ENCODE measurements at places on chromosomes 7 and 10. TPM values are rescaled to one million over a fixed set of nuclear protein-coding genes. Genes with fewer than 3 reads are reported as not detected.

- DNase-seq = no peak
These were observed 290.1 kb upstream of the ZMIZ1 start for GRCh38 chr10:78778444-78779338.

GRCh38 chr10:132300582-132300981 lies 7.2 kb downstream of the STK32C start:
- no peak for DNase-seq

The ALKBH4 gene
- total RNA-seq = 7.1 TPM

DNA sequence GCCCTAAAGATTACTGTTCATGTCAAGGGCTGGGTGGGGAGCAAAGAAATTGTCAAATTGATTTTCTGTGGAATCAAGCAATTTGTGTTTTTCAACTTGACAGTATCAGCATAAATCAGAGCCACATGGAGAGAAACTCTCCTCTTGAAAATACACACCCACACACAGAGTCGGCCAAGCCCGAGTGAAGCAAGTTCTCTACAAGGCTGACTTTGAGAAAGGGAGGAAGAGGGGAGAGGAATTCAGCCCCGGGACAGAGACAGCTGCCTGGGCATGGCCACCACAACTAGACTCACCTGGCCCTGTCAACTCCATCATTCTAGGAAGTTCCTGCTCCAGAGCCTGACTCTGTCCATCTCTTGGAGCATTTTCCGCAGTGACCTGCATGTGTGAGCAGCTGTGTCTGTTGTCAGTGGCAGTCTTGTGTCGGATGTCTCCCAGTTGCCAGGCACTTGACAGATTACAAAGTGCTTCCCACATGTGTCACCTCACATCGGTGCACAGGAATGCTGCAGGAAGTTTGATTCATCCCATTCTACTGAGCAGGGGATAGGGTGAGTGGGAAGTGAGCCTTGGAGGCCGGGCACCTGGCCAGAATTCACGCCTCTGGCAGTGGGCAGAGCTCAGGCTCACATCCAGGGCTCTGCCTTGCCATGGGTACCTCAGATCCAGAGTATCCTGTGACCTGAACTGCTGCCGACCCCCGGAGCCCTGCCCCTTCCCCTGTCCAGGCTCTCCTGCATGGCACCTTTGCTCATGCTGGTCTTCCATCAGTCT lies 37.9 kb downstream of the ADAM12 start:
- DNase-seq = no peak

GRCh38 chr10:24150853-24151252 lies 58.1 kb upstream of the KIAA1217 start:
- DNase-seq = no peak

- no peak for DNase-seq
These were observed 655.0 kb upstream of the ADARB2 start for GRCh38 chr10:2392145-2392812.

DNA sequence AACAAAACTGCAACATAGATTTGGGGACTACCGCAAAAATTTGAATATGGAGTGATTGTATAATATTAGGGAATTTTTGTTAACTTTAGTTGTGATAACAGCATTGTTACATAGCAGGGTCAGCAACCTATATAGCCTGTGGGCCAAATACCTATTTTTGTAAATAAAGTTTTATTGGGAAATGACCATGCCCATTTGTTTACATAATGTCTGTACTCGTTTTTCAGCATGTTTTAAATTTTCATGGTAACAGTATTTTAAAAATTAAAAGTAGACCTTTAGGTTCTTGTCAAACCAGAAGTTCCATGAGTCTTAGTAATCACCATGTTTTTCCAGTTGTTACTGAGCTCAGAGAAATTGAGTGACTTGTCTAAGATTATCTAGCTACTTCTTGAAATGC lies 4.7 kb downstream of the BCAP29 start:
- no peak for DNase-seq

DNA sequence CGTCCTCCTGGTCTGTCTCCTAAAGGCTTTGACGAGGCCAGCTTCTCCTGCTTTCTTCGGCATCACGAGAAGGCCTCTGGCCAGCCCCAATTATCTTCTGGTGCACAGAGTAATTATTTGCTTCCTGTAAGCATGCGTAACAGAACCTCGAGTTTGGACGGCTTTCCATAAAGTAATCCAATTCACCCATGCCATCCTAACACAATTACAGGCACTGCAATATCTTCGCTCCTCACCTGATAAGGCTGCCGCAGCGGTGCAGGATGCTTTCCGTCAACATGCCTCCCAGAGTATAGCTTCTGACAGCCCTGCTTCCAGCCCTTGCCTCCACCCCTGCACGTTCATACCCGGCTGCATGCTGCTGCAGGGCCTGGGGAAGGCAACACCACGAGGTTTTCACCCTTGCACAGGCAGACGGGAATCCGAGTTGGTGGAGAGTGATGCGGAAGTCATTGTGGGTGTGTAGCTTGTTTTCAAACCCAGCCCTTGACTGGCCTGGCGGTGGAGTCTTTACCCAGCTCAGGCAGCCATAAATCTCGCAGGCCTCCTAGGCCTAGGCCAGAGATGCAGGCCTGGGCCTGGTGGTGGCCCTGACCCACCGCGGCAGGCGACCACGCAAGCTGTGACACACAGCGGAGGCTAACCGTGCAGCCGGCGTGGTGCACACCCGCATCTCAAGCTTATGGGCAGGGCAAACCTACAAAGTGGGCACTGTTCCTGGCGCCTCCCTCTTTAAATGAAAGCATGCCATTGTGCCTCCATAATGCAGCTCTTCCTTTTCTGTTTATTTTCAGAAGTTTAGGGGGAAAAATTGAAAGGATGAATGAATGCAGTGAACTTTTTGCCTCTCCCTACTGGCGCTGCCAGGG lies 12.7 kb downstream of the EBF3 start:
- no peak for DNase-seq

GRCh38 chr7:90891529-90891928 lies 295.4 kb downstream of the CDK14 start:
- no peak for DNase-seq

DNA sequence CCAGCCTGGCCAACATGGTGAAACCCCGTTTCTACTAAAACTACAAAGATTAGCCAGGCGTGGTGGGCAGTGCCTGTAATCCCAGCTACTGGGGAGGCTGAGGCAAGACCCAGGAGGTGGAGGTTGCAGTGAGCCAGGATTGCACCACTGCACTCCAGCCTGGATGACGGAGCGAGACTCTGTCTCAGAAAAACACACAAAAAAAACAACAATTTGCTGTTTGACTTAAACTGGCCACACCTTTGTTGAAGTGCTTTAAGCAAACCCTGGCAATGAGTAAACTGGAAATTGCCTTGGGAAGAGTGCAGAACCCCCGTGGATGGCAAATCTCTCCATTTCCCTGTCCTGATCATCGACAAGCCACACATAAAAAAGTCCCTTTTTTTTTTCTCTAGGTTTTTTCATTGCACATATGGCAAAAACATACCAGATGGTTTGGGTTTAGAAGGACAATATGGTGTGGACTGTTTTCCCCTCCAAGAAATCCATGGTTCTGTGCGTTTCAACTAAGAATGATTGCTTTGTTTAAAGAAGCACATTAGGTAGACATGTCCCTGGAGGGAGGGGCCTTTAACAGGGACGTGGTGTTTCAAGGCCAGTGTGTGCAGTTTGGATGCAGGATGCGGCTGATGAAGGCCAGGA lies 76.9 kb downstream of the NRP1 start:
- DNase-seq = no peak

The EXOC6 gene
- total RNA-seq = 21.9 TPM

DNA sequence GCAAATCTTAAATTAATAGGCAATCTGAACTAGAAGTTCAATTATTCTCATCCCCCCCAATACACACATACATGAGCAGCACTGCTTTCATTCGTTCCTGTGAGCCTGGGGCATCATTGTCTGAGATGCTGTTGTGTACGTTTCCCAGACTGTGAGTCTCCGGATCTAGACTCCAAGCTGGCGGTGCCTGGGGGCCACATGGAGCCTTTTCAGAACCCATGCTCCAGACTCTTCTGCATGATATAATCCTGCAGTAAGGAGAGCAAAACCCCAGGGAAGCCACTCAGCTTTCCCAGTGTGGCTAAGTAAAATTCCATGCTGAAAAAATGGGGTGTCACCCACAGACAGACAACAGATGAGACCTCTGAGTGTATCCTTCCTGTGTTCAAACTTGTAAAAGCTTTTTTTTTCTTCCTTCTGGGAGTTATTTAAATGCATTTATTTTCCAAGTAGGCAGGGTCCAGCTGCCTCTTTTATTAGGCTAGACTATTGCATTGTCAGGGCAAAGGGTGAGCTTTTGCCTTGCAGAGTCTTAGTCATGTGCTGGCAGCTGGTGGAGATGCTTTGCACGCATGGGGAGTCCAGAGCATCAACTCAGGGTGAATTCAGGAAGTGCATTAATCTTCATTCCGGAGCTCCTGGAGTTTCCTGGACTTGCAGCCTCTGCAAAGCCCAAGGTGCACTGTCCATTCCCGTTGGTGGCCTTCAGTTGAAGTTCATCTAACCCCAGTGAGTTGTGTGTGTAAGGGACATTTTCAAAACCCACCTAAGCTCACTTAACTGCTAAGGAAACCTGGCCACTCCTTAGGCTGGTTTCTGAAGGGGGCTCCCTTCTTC lies 185.7 kb upstream of the ADO start:
- no peak for DNase-seq

- DNase-seq = no peak
These were observed 113.2 kb upstream of the ANKRD1 start for GRCh38 chr10:91034042-91034441.

DNA sequence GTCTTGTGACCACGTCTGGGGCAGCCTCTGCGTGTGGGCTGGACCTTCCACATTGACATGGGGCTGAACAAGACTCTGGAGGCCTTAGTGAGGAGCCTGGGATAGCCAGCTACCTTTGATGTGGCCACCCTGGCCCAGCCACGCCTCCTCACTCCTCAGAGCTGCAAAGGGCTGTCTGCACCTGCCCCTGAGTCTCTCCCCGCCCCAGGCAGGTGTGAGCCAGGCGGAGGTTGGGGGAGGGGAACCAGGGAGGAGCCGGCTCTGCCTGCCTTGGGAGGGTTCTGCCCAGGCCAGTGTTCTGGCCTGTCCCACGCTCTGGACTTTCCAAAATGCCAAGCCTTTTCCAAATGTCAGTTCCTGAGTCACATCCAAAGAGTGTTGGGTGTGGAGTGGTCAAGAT lies 72.2 kb downstream of the GTF2IRD1 start:
- no peak for DNase-seq

- DNase-seq = no peak
These were observed 60.3 kb upstream of the POT1 start for GRCh38 chr7:124989911-124990310.

DNA sequence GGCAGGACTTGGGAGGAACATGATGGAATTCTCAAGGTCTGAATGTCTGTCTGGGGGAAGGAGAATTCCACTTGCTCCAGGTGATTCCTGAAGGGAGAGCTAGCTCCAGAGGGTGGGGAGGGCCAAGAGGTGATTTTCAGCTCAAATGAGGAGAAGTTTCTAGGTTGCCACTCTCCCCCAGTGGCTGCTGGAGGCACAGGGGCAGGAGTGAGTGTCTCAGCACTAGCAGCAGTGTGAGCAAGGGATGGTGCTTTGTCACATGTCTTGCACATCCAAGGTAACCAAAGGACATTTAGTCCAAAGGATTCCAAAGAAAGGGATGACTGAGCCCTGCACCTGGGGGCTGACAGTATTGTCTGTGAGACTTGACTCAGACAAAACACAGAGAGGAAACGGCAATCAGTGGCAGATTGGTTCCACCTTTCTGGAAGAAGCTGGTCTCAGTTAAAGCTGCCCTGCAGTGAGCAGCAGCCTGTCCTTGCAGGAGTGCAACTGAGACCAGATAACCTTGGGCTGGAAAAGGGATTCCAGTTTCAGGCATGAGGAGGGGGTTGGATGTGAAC lies 51.2 kb upstream of the PCBD1 start:
- no peak for DNase-seq

DNA sequence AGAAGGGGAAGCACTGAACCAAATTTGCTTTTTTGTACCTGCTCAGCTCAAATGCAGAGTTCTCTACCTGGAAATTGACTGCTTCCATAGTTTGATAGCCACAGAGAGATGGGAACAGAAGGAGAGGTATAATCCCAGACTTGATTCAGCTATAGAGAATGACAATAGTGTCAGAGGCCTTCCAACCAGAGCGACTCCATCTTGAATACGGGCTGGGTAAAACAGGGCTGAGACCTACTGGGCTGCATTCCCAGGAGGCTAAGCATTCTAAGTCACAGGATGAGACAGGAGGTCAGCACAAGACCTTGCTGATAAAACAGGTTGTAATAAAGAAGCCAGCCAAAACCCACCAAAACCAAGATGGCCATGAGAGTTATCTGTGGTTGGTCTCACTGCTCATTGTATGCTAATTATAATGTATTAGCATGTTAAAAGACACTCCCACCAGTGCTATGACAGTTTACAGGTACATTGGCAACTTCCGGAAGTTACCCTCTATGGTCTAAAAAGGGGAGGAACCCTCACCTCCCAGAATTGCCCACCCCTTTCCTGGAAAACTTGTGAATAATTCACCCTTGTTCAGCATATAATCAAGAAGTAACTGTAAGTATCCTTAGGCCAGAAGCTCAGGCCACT lies 42.7 kb upstream of the ATRNL1 start:
- DNase-seq = no peak

DNA sequence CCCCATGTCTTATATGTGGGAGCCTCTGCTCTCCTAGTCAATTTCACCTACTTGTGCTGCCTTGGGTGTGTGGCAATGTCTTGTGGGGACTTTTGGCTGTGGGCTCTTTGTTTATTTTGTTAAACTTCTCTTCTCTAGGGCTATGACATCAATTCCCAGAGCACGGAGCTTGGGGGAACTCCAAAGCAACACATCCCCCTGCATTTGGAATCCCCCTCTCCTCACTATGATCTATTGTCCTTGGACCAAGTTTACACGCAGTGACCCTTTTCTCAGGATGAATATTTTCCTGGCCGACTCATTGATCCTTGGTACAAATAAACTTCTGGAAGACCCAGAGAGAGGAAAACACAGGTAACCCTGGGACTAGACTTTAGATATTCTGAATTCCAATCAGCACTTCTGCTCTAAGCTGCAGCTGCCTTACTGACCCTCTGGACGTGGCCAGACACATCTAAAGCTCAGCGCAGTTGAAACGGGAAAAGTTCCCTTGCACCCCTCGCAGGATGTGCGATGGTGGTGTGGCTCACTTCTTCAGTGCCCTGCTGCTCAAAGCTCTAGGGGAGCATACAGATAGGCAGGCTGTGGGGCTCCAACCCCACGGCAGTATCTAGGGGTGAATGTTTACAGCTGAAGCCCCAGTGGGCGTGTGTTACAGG lies 110.8 kb downstream of the TMEM178B start:
- DNase-seq = no peak

DNA sequence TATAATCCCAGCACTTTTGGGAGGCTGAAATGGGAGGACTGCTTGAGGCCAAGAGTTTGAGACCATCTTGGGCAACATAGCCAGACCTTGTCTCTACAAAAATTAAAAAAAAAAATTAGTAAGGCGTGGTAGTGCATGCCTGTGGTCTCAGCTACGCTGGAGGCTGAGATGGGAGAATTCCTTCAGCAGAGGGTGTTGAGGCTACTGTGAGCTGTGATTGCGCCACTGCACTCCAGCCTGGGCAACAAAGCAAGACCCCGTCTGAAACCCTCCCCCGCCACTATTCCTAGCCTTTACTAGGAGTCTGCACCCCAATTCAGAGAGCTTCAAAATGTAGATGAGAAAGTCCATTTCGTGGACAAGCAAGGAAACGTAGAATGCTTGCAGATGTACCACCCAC lies 95.2 kb downstream of the PRPF18 start:
- DNase-seq = no peak

- DNase-seq = no peak
These were observed 29.3 kb upstream of the KCNK18 start for GRCh38 chr10:117167789-117168674.
